ENCODE measurements at places on chromosomes 3 and 15.

DNA sequence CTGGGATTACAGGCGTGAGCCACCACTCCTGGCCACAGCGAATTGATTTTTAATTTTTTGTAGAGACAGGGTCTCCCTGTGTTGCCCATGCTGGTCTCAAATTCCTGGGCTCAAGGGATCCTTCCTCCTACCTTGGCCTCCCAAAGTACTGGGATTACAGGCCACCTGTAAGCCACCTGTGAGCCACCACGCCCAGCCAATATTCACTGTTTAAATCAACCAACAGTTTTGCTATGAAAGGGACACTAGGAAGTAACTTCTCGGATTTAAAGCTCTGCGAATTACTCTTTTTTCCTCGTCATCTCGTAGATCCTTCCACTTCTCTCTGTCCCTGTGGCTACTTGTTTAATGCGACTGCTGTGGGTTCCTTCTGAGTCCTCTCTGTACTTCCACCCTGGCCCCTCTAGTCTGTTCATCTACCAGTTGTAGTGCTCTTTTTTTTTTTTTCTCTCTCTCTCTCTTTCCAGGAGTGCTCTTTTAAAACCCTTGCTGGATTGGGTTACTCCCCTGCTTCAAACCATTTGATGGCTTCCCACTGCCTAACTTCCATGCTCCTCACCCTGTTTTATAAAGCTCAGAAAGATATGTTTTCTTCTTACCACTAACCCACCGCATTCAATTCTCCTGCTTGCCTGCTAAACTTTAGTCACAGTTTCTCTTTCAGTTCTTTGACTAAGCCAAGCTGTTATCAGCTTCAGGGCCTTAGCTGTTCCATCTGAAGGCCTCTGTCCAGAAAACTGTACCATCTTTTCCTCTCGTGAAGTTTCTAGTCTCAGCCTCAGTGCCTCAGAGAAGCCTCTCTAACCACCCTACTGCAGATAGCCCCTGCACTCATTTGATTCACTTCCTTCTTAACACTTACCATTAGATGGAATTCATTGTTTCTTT is 12.4 kb downstream of the RTF1 start:
- no peak for DNase-seq

DNA sequence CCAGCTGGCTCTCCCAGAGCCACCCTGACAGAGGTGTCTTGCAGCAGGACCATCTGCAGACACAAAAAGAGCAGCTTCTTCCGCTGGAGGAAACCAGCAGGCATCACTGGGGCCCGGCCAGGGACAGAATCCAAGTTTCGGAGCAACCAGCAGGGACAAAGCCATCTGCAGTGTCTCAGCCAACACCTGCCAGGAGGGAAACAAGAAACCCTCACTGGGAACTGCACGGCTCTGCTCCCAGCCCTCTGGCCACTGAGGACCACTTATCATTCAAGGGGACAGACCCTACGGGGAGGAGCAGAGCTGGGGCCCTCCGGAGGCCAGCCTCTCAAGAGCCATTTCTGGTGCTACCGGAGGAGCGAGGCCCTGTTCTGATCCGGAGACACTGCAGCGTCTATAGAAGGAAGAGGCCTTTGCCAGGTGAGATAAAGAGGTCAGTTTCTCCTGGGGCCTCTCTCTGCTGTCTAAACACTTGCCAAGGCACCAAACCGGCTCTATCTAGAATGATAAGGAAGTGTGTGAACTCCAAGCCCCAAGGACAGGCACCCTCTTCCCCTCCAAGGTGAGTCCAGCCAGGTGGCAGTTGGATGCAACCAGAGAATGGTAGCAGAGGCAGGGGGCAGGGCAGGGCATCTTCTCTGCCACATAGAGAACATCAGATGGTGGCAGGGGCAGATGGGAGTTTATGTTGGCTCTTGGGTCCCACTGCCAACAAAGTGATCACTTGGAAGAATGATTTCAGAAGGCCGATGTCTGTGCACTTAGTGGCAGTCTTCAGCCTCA is 89.0 kb downstream of the CHSY1 start:
- DNase-seq: no peak

- DNase-seq: no peak
Observed at GRCh38 chr15:46260937-46261336, 626.1 kb downstream of the SQOR start.

GRCh38 chr3:77799278-77799677 is 759.4 kb downstream of the ROBO2 start:
- no peak for DNase-seq

DNA sequence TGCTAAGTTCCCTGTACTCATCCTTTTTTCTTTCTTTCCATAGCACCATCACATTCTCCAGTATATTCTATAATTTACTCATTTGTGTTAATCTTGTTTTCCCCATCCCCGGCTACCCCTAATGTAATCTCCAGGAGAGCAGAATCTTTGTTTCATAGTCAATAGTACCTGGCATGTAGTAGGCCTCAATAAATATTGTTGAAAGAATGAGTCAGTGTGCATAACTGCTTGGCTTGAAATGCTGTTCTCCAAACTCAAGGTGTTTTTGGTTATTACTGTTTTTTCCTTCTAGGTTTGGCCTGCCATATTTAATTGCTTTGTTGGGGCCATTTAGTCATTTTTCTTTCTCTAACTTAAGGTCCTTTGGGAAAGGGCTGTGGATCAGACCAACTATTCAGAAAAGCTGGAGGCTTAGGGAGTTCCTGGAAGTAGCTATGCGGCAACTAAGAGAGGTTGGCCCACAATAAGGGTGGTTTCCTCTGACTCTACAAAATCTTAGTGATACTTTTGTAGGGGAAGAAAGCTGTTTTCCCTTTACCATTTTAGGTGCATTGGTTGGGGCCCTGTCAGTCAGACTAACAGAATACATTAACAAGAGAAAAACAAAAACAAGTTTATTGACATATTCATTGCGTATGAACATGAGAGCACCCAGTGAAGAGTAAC is 28.4 kb downstream of the KAT2B start:
- DNase-seq: no peak

DNA sequence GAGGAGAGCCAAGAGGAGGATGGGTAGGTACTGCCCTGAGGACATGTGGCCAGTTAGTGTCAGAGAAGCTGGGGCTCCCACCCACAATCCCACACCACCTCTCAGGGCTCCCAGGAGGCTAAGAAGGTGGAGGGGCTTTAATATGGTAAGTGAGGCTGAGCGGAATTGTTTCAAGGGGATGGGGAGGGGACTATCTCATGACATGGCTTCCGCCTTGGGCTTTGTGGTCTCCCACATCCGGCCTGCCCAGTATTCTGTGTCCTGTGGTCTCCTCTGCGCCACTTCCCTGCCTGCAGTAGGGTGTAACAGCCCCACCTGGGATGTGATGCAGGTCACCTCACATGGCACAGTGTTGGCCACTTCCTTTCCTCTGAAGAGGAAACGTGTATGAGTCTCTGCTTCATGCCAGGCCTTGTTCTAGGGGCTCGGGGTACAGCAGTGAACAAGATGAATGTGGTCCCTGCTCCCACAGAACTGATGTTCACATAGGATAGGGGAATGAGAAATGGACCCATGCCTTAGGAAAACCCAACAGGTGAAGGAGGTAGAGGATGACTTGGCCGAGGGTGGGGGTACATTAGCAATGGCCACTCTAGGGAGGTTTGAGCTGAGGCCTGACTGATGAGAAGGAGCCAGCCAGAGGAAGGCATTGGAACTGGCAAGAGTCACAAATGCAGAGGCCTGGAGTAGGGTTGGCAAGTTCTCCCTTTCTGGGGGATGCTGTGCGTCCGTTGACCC is 3.2 kb downstream of the NEIL1 start:
- DNase-seq: no peak

GRCh38 chr15:74616366-74616939 is 817 bp downstream of the CLK3 start:
- DNase-seq: peak; percentile 70

- DNase-seq: no peak
Observed at GRCh38 chr15:78934655-78935023, 10.2 kb downstream of the CTSH start.

- no peak for DNase-seq
Observed at GRCh38 chr3:123081718-123082369, 15.0 kb downstream of the PDIA5 start.

DNA sequence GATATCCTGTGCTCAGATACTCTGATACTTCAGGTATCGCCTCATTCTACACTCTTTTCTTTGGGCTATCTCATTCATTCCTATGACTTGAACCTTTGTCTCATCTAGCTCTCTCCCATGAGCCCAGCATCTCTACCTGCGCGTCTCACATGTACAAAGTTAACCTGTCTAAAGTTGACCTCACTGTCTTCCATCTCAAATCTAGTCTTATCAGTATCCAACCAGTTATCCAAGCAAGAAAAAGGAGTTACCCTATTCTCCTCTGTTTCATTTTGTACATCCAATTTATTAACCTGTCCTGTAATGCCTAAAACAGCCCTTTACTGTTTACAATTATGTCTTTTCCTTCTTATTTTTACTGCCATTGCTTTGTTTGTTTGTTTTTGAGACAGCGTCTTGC is 134.2 kb downstream of the GREM1 start:
- DNase-seq: no peak

DNA sequence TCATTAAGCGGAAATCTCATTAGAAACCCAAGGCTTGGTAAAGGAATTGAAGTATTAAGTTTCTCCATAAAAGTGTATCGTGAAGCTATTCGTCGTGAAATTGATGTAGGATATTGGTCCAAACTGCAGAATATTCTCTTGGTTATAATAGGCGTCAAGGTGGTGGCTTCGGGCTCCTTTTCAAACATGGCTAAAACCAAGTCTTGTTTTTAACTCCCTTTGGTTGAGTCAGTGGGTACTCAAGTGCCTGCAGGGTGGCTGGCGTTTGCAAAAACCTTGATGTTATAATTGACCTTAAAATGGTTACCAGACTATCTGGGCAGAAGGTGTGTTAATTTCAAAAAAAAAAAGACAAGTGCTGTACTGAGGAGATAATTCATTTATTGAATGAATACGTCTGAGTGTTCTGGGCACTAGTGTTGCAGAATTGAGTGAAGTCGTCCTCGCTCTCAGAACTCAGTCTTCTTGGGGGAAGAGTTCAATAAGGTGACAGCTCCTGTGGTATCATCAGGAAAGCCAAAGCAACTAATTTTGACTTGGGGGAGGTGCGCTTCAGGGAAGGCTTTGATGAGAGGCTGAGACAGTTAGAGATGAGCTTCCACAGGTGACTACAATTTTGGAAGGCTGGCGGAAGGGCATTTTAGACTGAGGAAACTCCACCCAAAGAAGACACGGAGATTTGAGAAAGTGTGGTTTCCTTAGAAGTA is 1.5 kb downstream of the UBE2Q2 start:
- no peak for DNase-seq

Measured in ELR (cell line).